ENCODE measurements at places on chromosomes 7 and 10. TPM values are rescaled to one million over a fixed set of nuclear protein-coding genes. Genes with fewer than 3 reads are reported as not detected.

DNA sequence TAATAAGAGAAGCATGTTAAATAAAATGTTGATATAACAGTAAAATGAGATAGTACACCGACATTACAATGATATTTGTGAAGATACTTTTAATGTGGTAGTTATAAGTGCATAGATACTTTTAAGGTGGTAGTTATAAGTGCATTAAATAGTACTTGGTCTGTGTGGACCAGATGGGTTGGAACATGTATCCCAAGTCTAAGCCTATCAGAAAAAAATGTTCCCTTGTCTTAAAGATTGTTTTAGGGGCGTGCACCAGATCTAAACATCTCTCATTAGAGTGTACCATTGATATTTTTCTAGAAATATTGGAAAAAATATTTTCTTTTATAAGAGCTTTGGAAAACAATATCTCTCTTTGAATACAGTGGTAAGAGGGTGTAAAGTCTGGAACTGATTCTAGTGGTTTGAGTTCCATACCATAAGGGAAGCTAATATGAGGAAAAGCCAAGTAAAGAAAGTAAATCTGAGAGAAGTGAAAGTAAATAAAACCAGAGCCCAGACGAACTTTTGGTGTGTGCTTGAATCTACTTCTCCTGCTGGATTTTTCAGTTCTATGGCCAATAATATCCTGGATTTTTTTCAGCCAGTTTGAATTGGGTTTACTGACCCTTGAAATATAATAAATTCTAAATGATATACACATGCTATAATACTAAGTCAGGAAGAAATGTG is 175.3 kb downstream of the MBL2 start:
- DNase-seq = no peak
- H3K27me3 ChIP-seq = no peaks in the 10 kb centered on the region
- H3K4me1 ChIP-seq = no peaks in the 10 kb centered on the region
- no peak overlapping the region for H3K4me3 ChIP-seq
- H3K36me3 ChIP-seq = no peaks in the 10 kb centered on the region

DNA sequence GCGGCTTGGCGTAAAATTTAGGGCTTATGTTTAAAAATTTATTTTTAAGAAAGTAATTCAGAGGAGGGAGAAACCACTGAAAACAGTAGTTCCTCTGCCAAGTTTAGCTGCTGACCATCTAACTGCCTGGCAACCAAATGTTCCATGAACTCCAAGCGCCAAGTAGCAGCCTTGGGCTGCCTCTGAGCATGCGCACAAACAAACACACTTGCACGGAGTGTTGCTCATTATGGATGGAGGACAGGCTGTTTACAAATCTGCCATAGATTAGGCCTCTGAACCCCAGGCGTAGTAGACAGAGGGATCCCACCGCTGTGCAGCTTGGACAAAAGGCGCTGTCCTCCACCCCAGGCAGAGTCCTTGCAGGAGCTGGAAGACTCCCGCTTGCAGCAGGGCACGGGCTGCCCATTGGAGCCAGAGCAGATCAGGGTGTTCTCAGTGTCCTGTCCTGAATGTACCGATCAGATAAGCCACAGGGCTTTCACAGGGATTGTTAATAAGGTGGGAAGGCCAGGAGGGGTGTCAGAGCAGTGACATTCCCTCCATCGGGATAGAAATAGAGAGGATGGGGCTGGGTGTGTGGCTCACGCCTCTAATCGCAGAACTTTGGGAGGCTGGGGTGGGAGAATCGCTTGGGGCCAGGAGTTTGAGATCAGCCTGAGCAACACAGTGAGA is 47.7 kb upstream of the LYZL1 start:
- H3K4me1 ChIP-seq = no peaks in the 10 kb centered on the region
- H3K4me3 ChIP-seq = no peak overlapping the region
- H3K36me3 ChIP-seq = no peaks in the 10 kb centered on the region

DNA sequence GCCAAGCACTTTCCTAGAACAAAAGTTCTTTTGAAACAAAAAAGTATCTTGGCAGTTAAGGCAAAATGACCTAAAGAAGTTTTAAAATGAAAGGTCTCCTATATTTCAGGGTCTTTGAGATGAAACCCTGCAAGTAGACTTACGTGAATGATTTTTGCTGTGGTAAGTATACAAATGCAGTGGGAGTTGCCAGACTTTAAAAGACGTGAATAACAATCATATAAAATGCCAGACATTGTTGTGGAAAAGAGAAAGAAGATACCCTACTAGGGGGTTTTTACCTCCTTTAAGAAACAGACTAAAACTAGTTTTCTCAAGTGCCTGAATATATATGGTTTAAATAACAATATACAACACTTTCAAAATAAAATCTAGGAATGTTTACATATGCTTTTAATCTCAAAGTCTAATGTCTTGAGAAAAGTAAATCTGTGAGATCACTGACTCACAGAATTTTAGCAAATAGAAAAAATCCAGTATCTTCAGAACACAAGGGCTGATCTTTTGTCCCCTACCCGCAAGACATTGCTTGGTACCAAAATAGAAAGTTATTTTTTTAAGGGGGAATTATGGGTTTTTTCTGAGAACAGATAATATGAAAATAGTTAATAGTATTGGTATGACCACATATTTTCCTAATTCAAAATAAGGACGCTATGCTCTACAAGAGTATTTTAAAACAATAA is 29.5 kb downstream of the LRRC17 start:
- H3K4me3 ChIP-seq = no peak overlapping the region
- H3K36me3 ChIP-seq = no peaks in the 10 kb centered on the region
- H3K27ac ChIP-seq = no peak overlapping the region

The NPSR1 gene
- total RNA-seq = not detected

GRCh38 chr10:72392571-72392970 is 37.9 kb upstream of the DNAJB12 start:
- H3K36me3 ChIP-seq = no peaks in the 10 kb centered on the region
- no peak overlapping the region for H3K4me3 ChIP-seq
- no peak overlapping the region for H3K27ac ChIP-seq
- no peaks in the 10 kb centered on the region for H3K4me1 ChIP-seq
